Naive thymus-derived CD8-positive, alpha-beta T cell (primary cell): ENCODE measurements at places on chromosomes 2 and 18.

DNA sequence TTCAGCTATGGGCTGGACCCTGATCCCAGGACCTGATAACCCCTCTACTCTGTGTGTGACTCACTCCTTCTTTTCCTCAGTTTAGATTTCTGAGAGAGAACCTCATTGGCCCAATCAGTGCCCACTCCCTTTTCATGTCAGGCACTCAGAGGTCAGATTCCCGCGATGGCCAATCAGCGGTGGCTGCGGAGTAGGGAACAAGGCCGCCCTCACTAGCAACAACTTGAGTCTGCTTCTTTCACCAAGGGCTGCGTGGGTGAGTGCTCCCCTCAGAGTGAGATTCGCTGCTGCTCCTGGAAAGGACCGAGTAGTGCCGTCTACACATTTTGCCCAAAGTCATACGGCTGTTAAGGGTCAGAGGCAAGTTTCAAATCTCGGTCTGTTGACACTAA, 34.7 kb downstream of the NPPC start:
- no peak for DNase-seq

- DNase-seq, result no peak
Observed at GRCh38 chr18:48408727-48409590, at the start of gene ZBTB7C. ZBTB7C (minus strand) TSS chr18:48409383.

GRCh38 chr2:178715366-178715765, 91.9 kb downstream of the TTN start:
- no peak for DNase-seq

GRCh38 chr2:238744951-238745350, 102.9 kb upstream of the TWIST2 start:
- DNase-seq, result no peak

DNA sequence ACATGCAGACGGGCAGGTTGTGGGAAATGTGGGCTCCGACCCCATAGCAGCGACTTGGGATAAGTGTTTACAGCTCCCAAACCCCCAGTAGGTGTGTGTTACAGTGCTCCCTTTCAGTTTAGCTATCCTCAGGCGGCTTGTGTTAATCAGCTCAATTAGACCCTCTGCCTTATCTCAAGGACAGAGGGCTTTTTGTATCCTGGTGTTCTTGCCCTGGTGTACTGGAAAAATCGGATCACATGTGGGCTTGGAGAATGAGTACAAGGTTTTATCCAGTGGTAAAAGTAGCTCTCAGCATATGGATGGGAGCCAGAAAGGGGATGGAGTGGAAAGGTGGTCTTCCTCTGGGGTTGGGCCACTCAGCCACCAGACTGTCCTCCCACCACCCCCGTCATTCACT, 264.7 kb upstream of the SYT4 start:
- no peak for DNase-seq

DNA sequence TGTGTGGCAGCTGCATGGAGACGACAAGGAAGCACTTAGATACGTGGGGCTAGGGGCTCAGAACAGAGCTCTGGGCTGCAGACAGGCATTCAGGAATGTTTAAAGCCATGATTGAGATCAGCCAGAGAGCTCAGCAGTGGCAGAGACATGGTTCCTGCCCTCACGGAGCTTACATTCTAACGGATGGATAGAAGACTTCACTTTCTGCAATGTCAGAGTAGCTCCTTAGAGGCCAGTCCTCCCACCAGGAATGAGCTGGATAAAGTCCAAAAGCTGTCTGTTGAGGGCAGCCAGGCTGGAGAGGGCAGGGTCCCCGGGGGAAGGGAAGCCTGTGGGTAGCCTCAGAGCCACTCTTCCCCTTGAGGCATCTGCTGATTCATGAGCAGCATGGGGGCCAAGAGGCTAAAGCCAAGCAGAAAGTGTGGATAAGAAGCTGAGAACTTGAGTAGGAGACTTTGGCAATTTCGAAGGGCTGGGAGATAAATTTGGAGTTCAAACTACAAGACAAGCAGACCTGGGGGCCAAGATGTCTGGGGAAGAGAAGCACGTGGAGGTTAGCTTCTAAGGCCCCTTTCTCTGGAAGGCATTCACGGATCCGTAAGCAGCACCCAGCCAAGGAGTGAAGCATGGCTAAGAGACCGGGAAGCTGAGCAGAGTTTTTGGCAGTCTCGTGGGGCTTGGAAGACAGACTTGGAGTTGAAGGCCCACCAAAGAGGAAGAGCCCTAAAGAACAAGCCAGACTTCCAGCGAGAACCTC, 9.7 kb upstream of the CIB4 start:
- DNase-seq, result no peak

DNA sequence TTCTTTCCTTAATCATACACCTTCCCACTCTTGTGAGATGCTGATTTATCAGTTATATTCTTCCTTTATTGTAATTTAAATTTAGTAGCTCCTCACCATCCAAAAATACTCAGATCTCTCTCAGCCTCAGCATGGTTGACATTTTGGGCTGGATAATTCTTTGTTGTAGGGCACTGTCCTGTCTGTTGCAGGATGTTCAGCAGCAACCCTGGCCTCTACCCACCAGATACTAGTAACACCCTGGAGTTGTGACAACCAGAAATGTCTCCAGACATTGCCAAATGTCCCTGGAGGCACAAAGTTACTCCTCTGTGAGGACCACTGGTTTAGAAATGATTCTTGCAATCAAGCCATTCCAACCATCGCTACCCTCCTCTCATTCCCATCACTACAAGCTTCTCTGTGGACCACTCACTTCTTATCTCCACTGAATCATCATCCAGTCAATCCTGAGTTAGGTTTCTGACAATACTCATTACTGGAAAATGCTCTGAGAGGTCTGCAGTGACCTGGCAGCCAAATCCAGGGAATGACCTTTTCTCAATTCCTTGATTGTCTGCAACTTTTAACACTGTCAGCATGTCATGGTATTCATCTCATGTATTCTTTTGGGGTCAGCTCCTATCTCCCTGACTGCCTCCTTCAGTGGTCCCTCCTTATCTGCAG, 43.3 kb downstream of the OSBPL6 start:
- no peak for DNase-seq

- no peak for DNase-seq
Observed at GRCh38 chr2:189933041-189933440, 129.5 kb downstream of the MSTN start.

GRCh38 chr2:196592911-196593881, 46.3 kb upstream of the CCDC150 start:
- DNase-seq, result no peak

- DNase-seq, result no peak
Observed at GRCh38 chr2:239520811-239521517, 120.1 kb upstream of the HDAC4 start.

DNA sequence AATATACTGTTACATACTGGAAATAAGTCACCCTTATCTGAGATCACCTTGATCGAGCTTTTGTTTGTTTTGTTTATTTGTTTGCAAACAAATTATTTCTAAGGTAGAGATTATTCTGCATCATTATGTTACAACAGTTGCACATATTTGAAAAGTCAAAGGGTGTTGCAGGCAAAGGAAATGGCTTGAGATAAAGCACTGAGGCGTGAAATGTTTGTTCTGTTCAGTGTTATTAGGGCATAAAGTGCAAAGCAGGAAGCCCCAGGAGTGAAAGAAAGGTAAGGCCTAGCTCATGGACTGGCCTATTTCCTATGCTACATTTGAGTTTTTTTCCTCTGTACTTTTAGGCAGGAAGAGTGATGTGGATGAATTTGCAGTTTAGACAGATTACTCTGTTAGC, 1815.6 kb upstream of the LRRTM1 start:
- no peak for DNase-seq

DNA sequence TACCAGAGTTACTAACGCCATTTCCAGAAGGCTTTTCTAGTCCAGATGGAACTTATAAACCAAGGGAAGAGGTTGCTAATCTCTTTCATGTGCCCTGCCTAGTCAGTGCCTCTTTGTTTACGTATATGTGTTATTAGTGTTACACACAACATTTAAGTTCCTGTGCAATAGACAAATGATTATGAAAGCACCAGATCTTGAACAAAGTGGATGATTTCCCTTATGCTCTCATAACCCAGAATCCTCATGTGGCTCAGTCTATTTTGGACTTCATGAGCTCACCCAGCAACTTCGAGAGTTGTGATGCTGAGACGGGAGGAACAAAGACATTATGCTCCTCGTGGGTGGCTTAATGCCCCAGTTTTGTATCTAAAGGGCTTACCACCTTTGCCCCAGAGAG, 214.4 kb upstream of the SP5 start:
- no peak for DNase-seq

- no peak for DNase-seq
Observed at GRCh38 chr2:111624411-111625156, 259.4 kb downstream of the ANAPC1 start.

DNA sequence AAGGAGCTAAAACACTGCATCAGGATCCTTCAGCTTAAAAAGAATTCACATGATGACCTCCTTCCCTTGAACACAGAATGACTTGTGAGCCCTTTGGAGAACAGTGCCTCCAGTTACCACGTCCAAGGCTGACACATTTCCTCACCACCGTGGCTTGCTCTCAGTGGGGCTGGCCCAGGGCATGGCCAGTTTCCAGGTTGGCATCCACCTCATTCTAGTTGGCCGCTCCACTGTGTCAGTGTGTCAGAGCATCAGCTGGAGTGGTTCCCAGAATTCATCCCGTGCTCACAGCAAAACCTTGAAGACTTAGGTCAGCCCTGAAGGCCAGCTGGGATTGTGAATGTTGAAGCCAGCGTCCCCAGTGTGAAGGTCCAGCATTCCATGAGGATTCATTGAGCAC, 158.5 kb downstream of the INSIG2 start:
- DNase-seq, result no peak

DNA sequence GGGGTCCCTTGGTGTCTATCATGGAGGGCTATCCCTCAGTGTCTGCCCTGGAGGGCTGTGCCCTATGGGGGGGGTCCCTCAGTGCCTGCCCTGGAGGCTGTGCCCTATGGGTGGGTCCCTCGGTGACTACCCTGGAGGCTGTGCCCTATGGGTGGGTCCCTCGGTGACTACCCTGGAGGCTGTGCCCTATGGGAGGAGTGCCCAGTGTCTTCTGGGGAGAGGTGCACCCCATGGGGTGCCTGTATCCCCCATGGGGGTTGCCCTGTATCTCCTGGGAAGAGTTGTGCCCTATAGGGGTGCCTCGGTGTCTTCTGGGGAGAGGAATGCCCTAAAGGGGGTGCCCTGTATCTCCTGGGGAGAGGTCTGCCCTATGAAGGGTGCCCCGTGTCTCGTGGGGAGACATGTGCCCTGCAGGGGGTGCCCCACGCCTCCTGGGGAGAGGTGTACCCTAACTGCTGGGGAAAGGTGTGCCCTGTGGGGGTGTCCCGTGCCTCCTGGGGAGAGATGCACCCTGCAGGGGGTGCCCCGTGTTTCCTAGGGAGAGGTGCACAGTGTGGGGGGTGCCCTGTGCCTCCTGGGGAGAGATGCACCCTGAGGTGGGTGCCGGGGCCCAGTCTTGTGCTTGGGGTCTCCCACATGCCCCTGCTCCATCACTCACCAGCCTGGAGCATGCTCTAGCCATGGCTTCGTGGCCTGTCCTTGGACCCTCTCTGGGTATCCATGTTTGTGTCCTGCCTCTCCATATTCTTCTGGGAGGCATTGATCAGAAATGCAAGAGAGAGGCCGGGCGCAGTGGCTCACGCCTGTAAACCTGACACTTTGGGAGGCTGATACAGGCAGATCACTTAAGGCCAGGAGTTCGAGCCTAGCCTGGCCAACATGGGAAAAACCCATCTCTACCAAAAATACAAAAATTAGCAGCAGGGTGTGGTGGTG, 215.6 kb downstream of the HDAC4 start:
- DNase-seq, result no peak

DNA sequence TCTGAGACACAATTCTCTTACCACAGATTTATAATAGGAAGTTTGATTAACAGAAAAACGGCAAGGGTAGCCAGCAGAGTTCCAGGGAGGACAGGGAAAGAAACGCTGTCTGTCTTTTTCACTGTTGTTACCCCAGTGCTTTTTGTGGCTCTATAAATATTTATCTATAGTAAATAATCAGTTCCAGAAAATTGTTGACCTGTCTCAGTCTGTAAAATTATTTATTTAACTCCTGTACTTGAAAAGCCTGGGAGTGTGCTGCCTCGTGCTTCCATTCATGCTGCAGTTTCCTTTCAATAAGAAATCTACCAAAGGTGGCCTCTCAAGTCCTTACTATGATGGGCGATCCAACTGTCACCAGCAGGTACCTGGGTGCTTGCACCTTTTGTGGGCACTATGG, 102.9 kb downstream of the ETAA1 start:
- DNase-seq, result no peak

DNA sequence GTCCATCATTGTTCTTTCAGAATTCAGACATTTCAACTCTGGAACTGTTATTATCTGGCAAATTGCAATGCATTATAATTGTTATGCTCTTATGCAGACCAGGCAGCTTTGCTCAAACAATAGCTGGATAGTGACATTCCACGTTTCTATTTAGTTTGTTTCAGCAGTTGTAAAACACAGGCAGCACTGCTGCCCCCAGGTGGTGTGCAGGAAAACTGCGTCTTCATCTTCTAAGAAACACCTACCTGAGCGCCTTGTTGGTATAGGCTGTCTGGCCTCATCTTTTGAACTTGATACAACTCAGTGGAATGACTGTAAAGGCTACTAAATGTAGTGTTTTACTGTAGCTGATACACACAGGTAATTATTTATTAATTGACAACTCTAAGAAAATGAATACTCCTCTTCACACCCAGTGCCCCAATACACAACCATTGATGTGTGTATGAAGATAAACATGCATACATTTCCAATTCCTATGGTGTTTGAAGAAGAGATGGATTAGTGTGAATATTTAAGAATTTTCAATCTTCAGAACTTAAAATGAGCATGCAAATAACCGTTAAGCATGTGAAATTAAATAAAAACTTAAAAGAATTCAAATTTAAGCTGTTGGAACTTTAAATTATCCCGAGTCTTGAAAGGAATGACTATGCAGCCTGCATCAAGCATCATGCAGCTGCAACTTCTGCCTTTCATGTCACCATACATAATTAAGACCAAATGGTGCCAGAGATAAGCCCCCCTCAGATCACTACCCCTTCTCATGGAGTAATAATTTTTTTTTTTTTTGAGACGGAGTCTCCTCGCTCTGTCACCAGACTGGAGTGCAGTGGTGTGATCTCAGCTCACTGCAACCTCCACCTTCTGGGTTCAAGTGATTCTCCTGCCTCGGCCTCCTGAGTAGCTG, 85.6 kb downstream of the CD8B2 start:
- no peak for DNase-seq

DNA sequence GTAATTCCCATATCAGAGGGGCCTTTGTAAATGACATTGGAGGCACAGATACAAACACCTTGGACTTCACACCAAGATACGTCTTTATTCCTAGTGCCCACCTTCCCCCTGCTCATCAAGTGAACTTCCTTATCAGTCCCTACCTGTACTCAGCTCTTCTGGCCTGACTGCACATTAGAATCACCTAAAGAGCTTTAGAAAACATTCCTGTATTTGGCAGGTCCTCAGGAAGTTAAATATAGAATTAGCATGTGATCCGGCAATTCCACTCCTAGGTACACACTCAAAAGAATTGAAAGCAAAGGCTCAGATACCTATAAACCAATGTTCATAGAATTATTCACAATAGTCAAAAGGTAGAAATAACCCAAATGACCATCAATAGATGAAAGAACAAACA, 46.6 kb downstream of the ALK start:
- no peak for DNase-seq
